ENCODE measurements at places on chromosomes 12 and 14.

DNA sequence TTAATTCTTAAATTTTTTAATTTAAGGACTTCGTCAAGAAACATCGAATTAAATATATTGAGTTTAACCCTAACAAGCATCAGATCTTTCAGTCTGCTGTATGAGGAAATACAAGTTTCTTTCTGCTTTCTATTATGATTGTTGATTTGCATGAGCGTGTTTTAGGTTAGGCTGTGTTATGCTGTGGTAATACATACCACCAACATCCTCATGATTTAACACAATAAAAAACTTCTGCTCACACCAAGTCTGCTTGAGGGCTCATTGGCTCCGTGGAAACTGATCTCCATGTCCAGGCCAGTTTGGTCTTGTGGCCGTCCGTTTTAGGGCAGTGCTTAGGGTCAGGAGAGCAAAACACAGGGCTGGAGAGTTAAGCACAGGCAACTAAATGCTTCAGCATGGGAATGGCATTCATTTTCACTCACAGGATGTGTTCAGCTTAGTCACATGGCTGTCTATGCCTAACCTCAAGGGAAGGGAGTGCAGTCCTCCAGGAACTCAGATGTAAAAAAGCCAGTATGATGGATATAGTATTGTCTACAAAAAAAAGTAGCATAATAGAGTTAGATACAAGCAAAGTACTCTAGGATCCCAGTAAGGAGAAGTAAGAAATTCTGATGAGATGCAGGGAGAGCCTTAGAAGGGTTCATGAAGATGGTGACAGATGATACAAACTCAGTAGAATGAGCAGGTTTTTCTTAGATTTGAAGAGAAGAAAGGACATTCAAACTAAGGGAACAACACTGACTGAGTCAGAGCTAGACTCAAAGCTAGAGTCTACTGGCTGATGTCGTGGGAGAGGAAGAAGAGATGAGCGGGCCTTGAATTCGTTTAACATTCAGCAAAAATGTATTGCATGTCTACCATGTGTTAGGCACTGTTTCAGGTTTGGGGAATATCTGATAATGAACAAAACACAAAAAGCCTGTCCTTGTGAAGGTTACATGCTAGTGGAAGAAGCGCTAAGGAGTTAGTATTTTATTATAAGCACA lies 16.3 kb downstream of the MARK3 start:
- no peak for DNase-seq

DNA sequence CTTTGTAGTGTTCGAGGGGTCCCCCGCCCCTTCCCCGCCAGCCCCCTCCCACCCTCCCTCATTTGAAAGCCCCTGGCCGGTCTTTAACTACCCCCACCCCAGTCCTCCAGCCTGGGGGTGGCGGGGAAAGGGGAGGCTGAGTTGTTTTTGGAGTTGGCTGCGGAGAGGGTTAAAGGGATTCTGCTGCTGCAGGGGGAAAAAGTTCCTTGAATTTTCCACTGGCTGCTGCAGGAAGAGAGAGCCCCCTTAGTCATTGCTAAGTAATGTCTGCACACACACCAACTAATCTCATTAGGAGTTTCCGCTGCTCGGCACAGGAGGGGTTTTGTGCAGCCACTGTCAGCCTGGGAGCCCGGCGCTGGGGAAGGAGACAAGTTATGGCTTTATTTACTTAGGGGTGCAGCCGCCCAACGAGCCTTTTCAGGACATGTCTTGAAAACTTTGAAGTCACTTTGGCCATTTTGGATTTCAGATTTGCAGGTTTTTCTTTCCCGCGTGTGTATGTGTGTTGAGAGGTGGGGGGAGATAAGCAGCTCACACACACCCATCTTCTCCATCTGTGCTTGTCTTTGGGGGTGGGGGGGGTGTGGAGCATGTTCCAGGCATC lies 1.8 kb downstream of the ELK3 start:
- DNase-seq: no peak

DNA sequence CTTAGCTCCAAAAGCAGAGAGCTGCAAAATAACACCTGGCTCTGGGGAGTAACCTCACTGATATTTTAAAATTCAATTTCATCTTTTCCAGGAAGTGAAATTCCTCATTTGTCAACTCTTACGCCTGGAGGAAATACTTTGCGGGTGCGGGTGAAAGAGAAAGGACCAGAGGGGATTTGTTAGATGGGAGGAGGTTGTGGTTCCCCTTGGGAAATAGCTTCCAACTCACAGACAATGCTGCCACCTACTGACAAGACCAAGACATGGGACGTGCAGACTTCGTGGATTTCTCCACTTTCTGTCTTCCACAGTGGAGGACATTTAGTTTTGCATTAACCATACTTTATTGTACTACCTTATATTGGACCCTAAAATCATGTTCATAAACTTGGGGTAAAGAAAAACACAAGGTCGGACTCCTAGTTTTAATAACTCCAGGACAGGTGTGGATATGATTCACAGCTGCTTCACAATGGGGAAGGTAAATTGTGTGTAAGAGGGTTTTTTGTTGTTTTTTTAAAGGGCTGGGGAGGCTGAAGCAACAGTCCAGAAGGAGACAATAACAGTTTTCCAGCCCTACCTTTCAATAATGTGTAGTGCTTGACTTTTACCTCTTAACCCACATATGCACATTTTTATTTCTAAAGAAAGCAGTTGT lies 10.8 kb downstream of the FBXL14 start:
- peak; percentile 30 for DNase-seq

- DNase-seq: no peak
Measured at GRCh38 chr12:30989754-30990153, 63.2 kb downstream of the TSPAN11 start.

DNA sequence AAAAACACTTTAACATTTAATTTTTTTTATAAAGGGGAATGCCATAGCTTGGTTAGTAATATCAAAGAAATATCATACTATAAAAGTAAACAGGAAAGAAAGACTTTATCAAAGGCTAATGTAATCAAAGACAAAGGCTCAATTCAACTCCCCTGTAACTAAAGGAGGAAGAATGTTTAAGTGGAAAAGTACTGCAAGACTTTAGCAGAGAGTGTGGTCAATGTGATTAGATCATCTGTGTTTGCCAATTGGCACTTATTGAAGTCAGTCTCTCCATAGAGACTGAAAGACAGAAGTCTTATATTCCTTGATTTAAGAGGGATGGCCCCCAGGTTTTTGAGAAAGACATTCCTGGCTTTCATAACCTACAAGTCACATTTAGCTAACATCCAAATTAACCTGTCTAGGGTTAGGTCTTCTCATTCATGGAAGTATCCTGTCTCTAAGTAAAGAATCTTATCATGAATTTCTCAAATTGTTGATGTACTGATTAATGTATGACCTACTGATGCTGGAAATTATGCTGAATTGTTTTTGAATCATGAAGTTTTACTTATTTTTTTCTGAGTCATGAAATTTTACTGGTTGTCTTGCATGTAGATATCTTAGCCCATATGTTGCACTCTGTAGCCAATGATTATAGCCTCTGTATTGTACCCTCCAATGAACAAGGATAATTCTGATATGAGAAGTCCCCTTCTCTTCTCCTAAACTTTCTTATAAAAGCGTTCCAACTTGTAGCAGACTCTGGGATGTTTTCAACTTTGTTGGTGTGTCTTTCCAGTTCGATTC lies 65.4 kb downstream of the ATXN7L3B start:
- no peak for DNase-seq
